ENCODE measurements at places on chromosomes 5 and 9.

GRCh38 chr5:110088676-110089436, 399.1 kb downstream of the MAN2A1 start:
- DNase-seq, result no peak

GRCh38 chr9:115923903-115924668, 229.5 kb upstream of the PAPPA start:
- DNase-seq, result peak; percentile 92

- DNase-seq, result peak; percentile 91
These were observed 22.2 kb upstream of the CFAP157 start for GRCh38 chr9:127684576-127684975.

DNA sequence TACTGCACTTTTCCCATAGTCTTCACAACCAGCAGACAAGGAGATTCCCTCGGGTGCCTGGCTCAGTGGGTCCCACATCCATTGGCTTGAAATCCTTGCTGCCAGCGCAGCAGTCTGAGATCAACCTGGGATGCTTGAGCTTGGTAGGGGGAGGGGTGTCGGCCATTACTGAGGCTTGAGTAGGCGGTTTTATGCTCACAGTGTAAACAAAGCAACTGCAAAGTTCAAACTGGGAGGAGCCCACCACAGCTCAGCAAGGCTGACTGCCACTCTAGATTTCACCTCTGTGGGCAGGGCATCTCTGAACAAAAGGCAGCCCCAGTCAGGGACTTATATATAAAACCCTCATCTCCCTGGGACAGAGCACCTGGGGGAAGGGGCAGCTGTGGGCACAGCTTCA, 512.3 kb upstream of the MPDZ start:
- DNase-seq, result no peak

DNA sequence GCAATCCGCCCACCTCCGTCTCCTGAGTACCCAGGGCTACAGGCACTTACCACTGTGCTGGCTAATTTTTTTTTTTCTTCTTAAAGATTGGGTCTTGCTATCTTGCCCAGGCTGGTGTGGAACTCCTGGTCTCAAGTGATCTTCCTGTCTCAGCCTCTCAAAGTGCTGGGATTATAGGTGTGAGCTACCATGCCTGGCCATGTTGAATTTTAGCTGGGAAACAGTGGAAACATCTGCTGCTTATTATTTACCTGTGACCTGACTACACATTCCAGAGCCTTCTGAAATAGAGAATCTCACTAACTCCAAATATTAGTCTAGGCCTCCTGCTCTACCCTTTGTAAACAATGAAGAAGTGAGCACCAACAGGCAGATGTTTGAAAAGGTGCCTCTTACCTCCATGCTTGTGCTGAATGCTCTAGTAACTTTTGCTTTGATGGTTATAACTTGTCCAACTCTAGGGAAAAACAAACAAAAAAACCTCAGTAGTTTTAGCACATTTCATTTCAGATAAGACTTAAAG, 22.5 kb downstream of the ACOT12 start:
- DNase-seq, result no peak

DNA sequence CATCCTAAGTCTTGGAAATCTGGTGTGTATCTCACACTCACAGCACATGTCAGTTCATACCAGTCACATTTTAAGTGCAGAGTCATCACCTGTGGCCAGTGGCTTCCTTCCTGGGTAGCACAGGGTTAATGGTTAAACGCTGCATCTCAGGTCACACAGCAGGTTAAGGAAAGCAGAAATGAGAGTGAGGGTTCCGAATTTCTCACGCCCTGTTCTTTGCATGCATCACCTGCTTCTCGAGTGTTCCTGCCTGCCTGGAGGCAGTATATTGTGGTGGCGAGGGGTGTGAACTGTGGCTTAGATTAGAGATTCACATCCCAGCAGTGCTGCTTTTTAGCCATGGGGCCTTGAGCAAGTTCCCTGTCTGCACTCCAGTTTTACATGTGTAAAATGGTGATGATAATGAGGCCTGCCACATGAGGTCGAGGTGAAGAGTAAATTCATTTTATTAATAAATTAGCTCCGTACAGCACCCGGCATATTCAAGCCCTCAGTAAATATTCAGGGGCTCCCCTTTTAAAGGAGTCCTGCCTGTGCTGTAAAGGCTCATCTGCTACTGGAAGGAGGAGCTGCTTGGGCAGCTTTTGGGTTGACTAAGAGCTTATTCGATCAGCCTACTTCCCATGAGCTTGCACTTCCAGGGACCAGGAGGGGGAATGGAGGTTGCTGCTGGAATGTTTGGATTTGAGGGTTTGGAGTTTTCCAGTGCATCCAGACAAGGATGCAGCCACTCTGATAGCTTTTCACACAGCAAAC, 61.1 kb upstream of the SAP30L start:
- DNase-seq, result no peak

DNA sequence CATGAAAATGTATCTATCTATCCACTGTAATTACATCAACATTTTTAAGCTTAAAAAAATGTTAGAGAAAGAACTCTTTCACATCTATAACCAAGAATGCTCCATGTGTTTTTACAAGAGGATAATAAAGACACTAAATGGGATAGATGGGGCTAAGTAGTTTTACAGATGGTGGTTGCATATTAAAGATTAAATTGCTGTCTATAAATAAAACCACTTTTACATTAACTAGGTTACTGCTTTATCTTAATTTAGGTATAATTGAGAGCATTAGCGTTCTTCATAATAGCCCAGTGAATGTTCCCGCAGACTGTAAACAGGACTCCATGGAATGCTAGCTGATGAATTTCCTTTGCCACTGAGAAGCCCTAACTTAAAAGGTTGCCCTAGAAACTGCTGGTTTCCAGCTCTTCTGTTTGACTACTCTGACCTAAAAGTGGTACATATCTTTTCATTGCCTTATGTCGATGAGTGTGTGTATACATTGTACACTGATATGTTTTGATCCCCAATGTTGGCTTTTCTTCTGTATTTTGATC, 117.9 kb downstream of the SGCD start:
- DNase-seq, result no peak

DNA sequence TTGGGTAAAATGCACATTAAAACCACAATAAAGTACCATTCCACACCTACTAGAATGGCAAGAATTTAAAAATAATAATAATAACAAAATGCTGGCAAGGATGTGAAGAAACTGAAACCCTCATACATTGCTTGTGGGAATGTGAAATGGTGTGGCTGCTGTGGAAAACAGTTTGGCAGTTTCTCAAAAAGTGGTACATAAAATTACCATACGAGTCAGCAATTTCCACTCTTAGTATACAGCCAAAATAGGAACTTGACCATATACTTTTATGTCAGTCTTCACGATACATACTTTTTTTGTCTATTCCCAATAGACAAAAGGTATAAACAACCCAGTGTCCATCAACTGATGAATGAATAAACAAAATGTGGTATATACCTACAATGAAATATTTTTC, 15.6 kb downstream of the FKBP15 start:
- DNase-seq, result no peak

DNA sequence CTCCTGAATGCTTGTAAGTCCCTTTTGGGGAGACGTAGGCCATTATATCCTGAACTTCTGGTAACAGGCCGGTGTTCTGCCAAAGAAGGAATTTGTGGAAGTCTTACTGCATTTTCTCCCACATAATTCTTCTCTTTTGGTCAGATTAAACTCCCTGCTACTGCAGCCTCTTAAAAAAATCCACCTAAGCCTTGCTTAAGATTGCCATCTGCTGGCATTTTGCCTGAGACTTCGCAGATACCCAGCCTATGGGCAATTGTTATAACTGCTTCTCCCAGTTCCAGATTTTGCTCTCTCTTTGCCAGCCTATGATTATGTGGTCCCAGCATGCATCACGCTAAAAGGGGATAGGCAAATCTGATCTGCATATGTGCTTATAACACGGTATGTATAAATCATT, 391.6 kb upstream of the CHD1 start:
- DNase-seq, result no peak

DNA sequence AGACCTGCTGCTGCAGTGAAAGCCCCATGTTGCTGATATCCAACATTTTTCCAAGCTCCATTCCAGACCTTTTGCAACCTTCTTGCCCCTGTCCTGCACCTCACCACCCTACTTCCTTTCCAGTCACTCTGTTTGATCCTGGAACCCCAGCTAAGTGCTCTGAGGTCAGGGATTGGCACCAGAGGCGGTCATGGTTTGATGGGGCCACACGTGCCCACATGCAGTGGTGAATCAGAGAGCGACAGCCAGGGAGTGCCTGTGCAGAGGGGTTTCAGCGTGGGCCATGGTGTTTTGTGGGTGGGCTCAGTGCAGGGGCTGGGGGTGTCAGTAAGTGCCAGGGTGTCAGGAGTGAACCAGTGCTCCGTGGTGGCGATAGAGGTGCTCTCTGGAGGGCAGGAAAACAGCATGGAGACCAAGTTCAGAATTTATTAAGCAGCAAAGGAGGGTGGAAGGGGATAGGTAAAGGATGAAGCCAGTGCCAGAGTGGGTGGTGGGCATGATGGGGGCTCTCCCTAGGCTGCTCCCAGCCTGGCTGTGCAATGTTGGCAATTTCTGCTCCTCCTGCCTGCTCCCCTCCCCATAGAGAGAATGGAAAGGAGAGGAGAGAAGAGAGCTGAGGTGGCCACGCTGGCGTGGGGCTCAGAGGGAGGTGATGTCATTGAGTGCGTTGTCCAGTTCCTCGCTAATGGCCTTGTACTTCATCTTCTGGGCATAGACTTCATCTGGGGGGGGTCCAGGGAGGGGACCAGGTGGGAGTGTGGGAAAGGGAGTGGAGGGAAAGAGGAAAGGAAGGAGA, 7.0 kb downstream of the TPM2 start:
- DNase-seq, result no peak

GRCh38 chr5:171882118-171882517, 96.5 kb downstream of the SMIM23 start:
- no peak for DNase-seq

- DNase-seq, result no peak
These were observed 69.1 kb downstream of the GDNF start for GRCh38 chr5:37770786-37771185.

- no peak for DNase-seq
These were observed 14.8 kb downstream of the ROR2 start for GRCh38 chr9:91935066-91935749.

GRCh38 chr5:59711310-59711709, 182.2 kb downstream of the PDE4D start:
- DNase-seq, result no peak

- no peak for DNase-seq
These were observed 929.7 kb upstream of the SEMA6A start for GRCh38 chr5:117504305-117504704.

DNA sequence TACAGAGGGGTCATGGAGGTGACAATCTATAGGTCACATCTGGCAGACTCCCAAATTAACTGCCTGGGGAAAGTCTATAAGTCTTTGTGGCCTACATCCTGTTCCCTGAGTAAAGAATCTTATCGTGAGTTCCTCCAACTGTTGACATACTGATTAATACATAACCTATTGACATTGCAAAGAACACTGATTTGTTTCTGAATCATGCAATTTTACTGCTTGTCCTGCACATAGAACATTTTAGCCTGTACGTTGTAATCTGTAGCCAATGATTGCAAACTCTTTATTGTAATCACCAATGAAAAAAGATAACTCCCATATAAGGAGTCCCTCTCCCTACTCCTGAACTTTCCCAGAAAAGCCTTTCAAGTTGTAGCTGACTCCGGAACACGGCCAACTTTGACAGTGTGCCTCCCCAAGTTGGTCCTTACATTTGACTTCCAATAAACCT, 18.8 kb upstream of the OR2K2 start:
- no peak for DNase-seq

- DNase-seq, result peak; percentile 47
These were observed at the start of gene CANX for GRCh38 chr5:179698935-179699615. Gene CANX (plus strand): TSS chr5:179698967. CDS start chr5:179705682, 6,715 bp downstream.

GRCh38 chr5:19534751-19535150, 453.2 kb downstream of the CDH18 start:
- no peak for DNase-seq

- DNase-seq, result no peak
These were observed 54.1 kb upstream of the RPS23 start for GRCh38 chr5:82332064-82332855.

DNA sequence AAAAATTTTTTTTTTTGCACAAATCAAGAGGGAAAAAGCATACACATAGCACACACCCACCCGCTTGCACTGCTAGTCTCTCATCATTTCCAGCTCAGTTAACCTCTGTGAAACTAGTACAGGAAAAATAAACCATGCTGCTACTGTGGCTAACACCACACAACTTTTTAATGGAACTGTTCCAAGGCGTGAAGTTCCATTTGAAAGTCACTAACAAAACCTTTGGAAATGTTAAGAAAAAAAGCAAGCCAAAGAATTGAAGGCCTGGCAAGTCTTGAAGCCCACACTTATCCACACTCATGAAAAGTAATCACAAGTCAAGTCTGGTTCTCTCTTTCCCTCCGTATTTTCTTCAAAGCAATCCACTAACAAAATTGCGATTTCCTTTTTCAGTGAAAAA, 116.3 kb downstream of the FANCC start:
- no peak for DNase-seq

DNA sequence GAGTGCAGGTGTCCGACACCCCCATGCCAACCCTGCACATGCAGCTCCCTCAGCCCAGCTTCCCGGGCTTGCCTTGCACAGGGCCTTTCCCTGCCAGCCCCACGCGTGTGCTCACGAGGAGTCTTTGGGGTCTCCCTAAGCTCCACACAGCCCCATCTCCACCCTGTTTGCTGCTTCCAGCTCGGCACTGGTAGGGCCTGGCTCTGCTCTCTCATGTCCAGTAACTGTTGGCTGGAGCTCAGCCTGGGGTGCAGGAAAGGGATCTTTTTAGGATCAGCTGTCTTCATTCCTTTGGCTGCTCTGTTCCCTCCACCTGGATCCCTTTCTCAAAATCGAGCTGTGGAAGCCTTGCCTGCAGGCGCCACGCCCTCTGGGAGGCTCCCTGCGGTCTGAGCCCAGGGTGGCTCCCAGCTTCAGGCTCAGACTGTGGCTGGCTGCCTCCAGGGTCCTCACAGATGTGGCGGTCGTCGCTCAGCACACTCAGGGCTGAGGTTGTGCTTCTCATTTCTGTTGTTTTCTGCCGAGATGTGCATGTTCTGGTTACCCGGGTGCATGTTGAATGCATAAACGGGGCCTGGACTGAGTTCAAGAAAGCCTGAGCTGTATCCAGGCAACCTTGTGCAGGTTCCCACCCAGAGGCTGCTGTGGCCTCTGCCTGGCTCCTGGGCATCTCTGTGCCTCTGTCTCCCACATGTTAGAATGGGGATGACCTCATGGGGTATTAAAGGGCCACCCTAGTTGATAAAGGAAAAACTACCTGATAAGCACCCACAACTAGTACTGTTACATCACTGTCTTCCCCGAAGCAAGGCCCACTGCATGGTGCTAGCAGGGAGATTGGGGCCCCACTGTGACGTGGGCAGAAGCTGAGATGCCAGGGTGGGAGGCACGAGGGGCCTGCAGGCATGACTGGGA, 4.3 kb downstream of the CACNA1B start:
- no peak for DNase-seq

- no peak for DNase-seq
These were observed 39.4 kb downstream of the KLF9 start for GRCh38 chr9:70374962-70375618.

- no peak for DNase-seq
These were observed 178.9 kb downstream of the XRCC4 start for GRCh38 chr5:83256091-83256780.
